ENCODE measurements at places on chromosomes 2 and 18.

GRCh38 chr2:18623782-18624181 lies 34.4 kb upstream of the NT5C1B start:
- DNase-seq, result no peak

GRCh38 chr2:8882094-8882493 lies 44.7 kb upstream of the KIDINS220 start:
- no peak for DNase-seq

- no peak for DNase-seq
Observed at GRCh38 chr2:23707096-23707495, 219.8 kb downstream of the ATAD2B start.

- DNase-seq, result no peak
Observed at GRCh38 chr2:46193356-46193755, 103.9 kb upstream of the EPAS1 start.

DNA sequence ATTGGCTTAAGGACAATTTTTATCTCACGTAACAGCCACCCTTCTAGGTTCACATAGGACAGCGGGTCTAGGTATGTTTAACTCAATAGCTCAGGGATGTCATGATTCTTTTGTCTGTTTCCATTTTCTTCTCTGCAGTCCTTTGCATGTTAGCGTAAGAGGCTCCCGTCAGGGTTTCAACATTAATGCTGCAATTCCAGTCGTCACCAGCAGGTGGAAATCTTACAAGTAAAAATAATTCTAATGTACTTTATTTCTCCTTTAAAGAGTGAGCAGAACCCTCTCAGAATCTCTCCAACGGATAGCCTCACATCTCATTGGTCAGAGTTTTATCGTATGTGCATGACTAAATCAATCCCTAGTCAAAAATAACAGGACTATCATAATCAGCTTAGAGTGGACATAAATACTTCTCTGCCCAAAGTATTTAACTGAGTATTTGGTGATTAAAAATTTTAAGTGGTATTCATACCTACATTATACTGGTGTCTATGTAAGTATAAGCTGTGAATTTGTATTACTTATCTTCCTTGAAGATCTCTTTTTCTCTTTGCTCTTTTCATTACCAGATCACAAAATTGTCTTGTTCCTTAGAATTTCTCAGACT lies 487.2 kb upstream of the GCFC2 start:
- DNase-seq, result no peak

DNA sequence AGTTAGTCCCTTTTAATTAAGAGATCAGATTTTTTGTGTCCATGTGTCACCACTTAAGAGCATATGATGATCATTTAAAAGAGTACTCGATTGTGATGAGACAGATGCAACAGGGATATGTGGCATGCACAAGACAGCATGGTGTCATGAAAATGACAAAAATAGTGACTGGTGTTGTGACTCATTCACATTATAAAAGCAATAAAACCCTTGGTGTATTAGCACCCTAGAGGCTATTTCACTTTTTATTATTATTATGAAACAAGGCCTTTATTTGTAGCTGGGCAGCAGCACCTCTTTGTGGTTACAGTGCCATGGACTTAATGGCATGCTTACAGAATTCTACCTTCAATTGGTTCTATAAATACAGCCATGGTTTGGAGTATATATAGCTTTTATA lies 1296.0 kb upstream of the ZEB2 start:
- DNase-seq, result no peak

- DNase-seq, result peak; percentile 3
Observed at GRCh38 chr18:37270038-37270665, 295.4 kb downstream of the CELF4 start.

GRCh38 chr18:11324956-11325882 lies 175.8 kb upstream of the PIEZO2 start:
- no peak for DNase-seq

- DNase-seq, result no peak
Observed at GRCh38 chr2:169561364-169561763, 12.3 kb downstream of the FASTKD1 start.

DNA sequence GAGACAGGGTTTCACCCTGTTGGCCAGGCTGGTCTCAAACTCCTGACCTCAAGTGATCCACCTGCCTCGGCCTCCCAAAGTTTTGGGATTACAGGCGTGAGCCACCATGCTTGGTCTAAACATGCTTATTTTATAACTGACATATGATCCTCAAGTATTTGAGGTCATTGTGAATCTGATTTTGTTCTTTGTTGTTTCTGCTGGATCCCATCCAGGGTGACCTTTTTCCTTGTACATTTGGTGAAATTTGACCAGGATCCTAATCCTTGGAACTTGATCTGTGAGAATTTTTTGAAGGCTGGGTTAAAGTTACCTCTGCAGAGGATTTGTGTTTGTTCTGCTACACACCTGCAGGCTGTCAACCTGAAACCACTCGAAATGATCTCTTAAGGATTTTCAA lies 49.2 kb downstream of the NPAS2 start:
- DNase-seq, result no peak

GRCh38 chr2:17646081-17646554 lies 105.6 kb downstream of the VSNL1 start:
- peak; percentile 4 for DNase-seq

DNA sequence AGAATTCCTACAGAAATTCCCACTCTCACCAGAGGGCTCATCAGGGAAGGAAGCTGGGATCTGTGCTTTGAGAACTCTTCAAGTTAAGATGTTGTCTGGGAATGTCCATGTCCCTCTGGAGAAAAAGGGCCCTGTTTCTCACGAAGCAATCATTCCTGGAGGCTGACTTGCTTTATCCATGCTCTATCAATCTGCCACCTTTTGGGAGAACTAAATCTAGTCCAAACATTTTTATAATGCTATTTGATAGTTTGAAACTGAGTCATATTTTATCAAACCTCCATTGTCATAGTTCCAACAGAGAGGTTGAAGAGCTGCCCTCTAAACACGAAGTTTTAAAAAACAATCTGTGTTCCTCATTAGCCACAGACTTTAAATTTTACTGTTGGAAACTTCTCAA lies 219.2 kb downstream of the MTX2 start:
- no peak for DNase-seq

DNA sequence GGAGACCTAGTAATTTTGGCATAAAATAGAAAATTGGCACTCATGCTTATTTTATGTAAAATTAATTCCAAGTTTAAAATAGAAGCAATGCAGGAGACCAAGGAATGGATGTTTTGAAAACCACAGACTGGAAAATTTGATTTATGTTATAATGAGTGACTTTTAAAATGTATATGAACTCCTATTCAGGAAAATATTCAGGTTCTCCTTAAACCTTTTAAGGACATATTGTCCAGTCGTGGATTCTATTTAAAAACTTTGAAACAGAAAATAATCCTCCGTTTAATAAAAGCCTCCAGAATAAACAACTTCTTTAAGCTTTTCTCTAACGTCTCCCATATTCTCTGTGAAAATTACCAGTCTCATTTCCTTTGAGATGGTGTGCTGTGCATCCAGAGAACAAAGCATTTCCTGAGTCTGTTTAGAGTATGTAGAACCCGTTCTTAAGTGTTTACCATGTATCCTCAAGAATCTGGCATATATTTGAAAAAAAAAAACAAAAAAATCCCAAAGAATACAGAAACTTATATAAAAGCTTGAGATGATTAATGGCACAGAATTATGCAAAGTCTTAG lies 8.6 kb upstream of the YES1 start:
- no peak for DNase-seq

GRCh38 chr2:138219961-138220360 lies 255.7 kb downstream of the HNMT start:
- DNase-seq, result no peak

DNA sequence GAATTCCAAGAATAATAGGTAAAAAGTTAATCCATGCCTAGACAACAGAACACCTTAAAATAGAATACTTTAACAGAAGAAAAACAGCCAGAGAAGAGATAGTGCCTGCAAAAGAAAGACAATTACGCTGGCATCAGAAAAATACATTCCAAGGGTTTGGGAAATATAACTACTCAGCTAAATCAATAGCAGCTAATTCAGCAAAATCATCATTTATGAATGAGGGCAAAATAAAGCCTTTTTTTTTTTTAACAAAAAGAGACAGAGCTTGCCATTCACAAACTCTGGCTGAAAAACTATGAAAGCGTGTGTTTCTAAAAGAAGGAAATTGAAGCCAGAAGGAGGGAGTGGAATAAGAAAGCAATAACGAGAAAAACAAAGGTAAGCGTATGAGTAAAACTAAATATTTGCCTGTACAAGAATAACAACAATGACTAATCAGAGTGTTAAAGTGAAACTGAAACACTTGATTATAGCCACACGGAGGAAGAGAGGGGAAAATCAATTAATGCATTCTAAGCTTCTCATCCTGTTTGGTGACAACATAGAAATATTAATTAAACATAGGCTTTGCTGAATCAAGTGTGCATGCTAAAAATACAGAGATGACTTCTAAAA lies 90.2 kb downstream of the EHD3 start:
- no peak for DNase-seq

- DNase-seq, result no peak
Observed at GRCh38 chr2:51628917-51629316, 597.0 kb upstream of the NRXN1 start.

DNA sequence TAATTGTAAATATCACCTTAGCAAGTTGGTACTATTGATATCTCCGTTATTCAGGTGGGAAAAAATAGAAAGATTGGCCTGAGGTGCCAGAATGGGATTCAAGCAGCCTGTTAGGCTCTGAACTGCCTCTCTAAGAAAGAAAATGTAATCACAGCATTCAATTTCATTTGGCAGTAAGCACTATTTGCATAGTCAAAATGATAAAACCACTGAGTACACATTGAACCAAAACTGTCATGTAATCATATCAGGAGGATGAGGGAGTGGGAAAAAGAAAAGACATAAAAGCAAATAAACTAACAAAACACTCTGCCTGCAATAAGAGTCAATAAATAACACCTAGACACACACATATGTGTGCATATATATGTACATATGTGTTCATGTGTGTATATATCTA lies 103.9 kb upstream of the TACR1 start:
- no peak for DNase-seq

- DNase-seq, result no peak
Observed at GRCh38 chr2:85748039-85748734, 5.6 kb upstream of the ATOH8 start.

DNA sequence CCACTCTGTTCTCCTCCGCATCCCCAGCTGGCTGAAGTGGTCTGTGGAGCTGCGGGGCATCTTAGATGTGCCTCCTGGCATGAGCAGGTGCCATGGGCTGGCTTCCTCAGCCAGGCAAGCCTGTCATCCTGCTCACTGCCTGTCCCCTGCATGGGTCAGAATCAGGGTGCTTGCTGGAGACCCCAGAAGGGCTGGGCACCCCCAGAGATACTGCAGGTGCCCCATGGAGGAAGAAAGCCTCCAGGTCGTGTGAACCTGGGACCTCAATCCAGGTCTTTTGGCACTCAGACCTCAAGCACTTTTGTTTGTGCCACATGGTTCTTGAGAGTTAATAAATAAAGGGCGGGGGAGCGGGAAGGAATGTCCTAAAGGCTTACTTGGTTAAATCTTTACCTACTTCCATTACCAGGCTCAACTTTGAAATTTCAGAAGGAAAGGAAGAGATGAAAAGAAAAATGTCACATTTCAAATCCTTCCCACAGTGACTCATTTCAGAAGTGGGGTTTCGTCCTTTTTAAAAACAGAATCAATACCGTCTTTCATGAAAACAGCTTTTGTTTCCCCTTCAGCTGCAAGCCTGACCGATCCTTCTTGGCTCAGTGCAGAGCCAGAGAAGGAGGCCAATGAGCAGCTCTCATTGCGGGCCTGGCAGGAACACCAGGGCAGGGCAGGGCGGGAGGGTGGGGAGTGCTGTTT lies 69.9 kb downstream of the RHOB start:
- DNase-seq, result no peak

DNA sequence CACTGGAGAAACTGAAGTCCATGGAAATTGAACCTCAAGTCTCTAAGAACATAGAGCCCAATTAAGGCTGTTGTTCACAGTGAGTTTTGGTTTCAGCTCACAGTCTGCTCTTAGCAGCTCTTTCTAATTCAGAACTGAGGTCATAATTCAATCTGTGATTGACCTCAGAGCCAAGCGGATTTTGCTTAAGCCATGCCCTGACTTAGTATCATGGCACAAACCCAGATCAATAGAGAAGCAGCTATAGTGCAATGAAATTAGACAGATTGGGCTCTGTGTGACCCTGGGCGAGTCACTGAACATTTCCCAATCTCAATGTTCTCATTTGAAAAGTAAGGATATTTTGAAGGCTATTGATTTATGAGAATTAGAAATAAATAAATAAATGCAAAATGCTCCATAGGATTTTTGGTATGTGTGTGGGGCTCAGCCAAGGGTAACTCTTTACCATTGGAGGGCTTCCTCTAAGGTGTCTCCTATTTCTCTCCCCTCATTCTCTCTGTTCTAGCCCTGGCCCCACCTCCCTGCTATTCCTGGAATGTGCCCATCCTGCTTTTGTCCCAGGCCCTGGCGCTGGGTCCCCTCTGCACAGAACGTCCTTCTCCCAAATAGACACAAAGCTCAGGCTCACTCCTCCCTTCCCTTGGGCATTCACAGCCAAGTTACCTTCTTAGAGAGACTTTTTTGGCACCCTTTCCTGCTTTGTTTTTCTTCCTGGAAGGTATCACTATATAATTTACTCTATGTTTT lies 239.6 kb downstream of the LPIN1 start:
- DNase-seq, result no peak

GRCh38 chr2:129849559-129850160 lies 129.8 kb upstream of the RAB6C start:
- DNase-seq, result no peak

GRCh38 chr18:76353500-76353899 lies 141.5 kb downstream of the ZNF516 start:
- no peak for DNase-seq
